ENCODE measurements at places on chromosomes 7 and 10.

DNA sequence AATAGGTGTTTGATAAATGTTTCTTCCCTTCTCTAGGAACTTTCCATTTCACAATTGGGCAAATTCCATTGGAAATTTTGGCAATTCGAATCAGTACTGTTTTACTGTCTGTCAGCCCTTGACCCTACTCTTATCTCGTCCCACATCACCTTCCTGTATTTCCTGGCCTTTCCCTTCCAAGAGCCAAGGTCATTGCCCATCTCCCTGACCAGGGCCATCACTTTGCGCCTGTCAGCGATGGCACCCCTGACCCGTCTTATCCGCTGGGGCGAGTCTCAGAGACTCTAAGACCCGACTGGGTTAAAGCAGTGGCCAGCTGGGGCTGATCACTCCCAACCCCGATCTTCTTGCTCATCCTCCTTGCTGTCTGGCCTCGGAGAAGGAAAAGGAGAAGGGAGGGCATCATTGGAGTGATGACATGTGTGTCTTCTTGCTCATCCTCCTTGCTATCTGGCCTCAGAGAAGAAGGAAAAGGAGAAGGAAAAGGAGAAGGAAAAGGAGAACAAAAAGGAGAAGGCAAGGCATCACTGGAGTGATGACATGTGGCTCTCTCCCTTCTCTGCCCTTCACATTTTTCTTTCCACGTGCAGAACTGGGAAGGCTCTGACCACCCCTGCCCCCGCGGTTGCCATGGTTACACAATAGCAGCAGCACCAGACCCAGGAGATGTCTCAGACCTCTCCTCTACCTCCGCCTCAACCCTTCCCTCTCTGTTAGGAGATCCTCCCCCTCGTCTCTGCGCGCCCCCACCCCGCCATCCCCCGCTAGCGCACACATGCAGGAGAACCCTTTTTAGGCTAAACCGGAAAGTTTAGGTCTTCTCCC lies 2.0 kb downstream of the SEMA3D start:
- no peak for DNase-seq

DNA sequence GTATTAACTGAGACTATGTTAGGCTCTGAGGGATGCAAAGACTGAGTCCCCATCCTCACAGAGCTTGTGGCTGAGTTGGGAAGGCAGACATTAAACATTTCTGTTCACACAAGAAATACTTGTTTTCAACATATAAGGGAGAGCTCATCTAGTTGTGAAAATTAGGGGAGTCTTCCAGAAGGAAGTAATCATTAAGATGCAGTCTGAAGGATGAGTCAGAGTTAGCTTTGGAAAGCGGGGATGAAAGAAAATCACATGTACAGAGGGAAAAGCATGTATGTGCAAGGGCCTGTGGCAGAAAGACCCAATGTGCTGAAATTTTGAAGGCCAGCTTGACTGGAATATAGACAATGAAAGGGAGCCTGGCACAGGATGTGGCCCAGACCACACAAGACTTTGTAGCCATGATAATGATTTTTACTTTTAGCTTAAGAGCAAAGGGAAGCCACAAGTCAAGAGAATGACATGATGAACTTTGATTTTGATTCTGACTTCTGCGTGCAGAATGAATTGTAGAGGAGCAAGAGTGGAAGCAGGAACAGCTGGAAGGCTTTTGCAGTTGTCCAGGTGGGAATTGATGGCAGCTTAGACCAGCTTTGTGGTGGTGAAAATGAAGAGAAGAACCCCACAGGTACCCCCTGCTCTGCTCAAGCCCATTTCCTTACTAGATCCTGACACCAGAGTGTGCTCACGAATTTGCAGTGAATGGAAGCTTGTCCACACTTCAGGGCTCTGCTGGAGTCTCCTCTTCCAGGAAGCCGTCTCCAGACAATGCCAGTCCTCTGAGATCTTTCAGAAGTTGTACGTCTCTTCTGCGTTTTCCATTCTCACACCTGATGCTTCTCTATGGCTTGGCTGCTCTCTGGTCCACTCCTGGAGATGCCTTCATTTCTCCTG lies 115.6 kb downstream of the ATXN7L1 start:
- no peak for DNase-seq

DNA sequence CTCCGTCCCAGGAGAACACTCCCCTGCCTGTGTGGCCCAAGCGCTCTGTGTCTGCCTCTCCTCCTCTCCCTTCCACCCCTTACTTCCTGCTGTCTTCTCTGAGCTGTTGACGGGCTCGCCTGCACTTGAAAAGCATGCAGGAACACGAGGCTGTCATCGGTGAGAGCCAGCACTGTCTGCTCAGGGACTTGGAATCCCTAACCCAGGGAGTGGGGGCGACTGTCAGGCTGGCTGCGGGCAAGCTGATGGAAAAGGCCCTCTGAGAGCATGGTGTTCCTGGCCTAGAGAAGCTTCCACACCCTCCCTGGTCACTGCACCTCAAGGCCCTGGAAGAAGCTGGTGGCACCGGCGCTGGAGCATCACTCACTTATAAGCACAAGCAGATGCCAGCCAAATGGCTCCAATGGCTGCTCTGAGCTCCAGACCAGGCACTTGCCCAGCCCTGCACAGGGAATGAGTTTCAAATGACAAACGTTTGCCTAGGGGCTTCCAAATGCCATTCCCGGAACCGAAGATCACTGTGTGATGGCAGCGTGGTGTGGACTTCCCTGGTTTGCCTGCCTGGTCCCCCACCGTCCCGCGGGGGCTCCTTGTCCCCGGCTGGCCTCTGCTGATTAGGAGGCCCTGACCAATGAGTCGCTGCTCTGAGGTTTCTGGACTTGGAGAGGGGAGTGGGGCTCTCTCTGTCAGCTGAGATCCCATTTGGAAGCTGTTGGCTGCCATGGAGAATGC lies 56.7 kb upstream of the EBF3 start:
- DNase-seq: no peak

DNA sequence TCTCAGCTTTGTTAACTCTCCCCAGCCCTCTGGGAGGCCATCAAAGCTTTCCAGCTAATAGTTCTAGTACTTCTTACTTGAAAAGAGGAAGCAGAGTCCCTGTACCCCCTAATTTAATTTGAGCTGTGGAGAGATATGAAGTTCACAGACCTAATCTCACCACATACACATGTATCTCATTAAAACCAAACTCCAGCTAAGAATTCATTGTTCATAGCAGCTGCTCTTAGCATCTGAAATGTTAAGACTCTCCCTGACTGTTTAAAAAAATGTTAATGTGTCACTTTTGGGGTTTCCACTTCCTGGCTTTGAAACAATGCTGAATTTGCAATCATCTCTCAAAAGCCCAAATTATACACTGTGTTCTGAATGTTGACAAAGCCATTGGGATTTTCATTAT lies 16.2 kb upstream of the MRC1 start:
- DNase-seq: no peak

DNA sequence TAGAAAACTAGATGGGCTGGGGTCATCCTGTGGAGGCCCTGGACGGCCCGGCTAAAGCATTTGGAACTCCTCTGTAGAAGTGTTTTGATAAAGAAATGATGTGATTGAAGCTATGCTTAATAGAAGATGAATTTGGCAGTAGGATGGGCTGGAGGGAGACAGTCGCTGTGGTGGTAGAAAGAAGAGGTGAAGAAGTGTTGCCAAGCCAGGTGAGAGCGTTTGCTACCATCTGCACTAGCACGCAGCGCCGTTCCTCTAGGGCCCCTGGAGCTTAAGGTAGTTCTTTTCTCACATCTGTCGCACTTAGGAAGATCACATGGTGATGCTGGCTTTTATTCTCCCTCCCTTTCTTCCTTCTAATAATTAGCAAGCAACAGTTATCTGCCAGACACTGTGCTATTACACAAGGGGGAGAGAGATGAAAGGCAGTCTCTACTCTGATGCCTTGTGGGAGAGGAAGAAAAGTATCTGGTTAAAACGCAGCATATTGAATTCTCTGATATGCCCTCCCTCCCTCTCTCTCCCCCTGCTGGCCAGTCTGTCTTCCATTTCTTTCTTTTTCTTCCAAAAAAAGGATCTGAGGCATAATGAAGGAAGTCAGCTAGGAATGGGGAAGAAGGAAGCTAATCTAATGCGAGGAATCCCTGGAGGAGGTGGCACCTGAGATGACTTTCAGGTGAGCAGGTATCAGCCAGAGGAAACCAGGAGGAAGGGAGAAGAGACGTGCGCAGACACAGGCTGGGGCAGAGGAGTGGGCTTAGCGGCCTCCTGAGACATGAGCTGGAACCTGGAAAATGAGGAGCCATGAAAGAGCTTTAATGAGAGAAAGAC lies 162.3 kb upstream of the KLF14 start:
- DNase-seq: no peak

DNA sequence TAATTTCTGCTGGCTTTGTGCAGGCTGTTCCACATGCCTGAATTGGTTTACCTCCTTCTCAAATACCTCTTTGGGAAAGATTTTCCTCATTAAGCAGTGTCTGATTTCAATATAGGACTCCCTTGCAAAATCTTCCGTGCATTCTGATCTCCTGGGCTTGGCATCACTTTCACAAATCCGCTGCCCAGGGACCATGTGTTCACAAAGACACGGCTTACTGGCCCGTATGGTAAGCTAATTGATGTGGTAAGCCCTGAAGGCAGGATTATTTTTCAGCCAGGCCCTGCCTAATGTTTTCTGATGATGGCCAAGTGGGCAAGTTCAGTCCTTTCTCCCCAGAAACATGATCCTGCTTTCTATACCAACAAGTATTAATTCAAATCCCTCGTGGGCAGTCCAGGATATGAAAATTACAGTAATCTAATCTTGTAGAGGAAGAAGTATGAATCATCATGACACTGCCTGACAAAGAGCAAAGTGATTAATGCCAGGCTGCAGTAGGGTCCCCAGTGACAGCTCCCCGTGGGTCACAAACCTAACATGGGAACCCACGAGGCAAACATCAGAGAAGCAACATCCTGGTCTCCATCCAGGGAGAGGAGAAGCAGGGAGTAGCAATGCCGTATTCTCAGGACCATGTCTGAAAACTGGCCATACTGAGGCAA lies 11.6 kb upstream of the SVIL start:
- DNase-seq: no peak

DNA sequence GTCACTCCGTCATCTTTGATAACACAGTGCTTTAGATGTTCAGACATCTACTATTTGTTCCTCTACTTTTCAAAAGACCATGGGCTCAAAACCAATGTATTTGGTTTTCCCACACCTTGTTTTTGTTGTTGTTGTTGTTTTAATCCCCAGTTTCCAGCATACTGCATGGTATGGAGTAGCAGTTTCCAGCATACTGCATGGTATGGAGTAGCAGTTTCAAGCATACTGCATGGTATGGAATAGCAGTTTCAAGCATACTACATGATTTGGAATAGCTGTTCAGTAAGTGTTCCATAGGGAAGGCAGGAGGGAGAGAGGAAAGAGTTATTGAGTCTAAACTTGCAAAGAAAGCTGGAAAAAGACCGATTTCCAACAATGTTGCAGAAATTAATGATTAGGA lies 314.3 kb upstream of the PRKCQ start:
- no peak for DNase-seq

GRCh38 chr7:47400741-47401206 lies 181.1 kb downstream of the TNS3 start:
- no peak for DNase-seq

GRCh38 chr10:121700416-121700815 lies 102.2 kb upstream of the FGFR2 start:
- no peak for DNase-seq

DNA sequence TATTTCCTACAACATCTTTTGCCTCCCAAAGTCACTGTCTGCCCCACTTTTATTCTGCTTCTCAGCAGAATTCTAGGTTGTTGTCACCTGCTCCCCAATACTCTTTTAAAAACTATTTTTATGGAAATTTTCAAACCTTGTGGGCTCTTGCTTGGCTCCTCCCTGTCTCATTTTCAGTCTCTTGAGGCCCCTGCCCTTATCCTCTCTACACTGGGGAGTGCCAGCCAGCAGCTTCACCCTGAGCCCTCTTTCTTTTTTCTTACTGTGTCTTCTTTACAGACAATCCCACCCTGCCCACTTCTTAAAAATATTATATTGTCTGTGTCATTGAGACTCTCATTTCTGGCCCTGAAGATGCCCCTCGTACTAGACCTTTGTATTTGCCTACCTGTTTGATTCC lies 61.7 kb upstream of the TMEM248 start:
- DNase-seq: no peak

DNA sequence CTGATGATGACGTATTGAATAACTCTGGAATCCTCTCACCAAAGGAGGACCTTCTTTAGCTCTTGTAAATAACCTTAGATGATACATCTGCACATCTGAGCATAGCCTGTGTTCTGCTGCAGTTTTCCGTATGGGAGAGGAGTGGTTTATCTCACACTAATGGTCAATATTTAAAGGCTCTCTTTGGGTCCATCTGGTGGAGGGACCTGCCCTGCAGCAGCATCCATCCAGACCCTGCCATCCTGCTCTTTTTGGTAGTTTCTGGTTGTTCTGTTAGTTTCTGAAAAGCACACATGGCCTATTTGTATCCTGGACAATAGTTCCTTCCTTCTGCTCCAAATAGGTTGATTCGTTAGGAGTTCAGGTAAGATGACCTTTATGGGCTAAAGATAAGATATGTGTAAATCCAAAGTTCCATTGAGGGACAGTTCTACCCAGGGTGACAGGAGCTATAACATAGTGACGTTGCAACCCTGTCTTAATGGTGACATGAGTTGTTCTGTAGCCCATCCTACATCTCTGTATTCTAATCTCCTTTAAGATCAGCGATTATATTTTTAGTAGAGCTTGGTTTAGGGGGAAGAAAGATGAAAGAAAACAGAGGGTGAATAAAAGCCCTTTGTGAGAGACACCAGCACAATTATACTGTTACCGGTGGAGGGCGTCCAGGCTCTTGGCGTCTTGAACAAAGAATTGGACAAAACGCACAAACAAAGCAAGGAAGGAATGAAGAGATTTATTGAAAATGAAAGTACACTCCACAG lies 60.0 kb upstream of the KLF14 start:
- DNase-seq: no peak

- no peak for DNase-seq
These were observed 84.3 kb downstream of the NPTX2 start for GRCh38 chr7:98701372-98701771.

GRCh38 chr7:22640269-22640668 lies 86.7 kb upstream of the IL6 start:
- DNase-seq: no peak

- no peak for DNase-seq
These were observed 1046.2 kb downstream of the XPNPEP1 start for GRCh38 chr10:108877095-108877561.

GRCh38 chr7:102047-102711 lies 90.2 kb upstream of the FAM20C start:
- DNase-seq: no peak

DNA sequence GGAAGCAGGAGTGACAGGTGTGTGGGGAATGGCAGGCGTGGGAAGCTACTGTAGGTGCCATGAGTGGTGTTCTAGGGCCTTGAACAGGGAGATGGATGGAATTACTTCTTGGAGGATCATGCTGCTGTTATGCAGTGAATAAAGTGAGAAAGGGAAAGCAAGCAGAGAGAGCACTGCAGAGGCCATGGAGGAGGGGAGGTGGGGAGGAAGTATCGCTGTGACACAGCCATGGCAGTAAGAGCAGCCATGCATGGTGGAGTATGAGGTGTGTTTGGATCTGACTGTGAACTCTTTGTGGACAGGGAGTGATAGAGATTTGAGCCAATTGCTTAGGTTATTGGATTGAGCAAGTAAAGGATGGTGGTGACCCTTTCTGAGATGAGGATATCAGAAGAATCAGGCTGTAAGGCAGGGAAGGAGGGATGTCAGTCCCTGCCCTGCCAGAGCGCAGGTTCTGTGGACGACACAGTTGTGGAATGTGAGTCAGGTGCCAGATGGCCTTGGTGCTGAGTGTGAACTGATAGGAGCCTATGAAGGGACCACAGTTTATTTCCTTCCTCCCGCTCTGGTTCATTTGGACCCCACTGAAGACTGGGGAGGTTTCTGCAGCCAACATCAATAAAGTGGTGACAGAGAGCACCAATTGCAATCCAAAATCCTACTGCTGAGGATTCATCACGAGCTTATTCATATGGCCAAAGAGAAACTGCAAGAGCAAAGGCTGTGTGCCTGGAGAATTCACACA lies 105.5 kb upstream of the TMEM72 start:
- DNase-seq: no peak

Measured in cortex of kidney (tissue), 1 donor.